Mesenteric fat pad (tissue), 1 donor: ENCODE measurements at places on chromosomes 5 and 9. TPM values are rescaled to one million over a fixed set of nuclear protein-coding genes. Genes with fewer than 3 reads are reported as not detected.

DNA sequence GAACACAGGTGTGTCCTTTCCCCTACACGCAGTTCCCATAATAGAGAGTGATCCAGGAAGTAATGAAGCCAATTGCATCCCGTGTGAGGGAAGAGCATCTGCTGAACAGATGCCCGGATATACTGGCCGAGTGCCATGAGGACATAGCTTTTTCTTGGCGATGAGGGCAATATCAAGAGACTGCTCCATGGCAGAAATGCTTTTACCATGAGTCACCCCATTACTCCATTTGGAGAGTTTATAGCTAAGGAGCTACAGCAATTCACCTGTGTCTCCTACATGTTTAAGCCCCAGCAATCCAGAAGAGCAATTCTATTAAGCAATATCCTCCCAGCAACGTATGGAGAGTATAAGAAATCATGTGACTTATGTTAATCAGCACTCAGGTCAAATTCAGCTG lies 222.0 kb upstream of the KLF4 start:
- no peak for DNase-seq

DNA sequence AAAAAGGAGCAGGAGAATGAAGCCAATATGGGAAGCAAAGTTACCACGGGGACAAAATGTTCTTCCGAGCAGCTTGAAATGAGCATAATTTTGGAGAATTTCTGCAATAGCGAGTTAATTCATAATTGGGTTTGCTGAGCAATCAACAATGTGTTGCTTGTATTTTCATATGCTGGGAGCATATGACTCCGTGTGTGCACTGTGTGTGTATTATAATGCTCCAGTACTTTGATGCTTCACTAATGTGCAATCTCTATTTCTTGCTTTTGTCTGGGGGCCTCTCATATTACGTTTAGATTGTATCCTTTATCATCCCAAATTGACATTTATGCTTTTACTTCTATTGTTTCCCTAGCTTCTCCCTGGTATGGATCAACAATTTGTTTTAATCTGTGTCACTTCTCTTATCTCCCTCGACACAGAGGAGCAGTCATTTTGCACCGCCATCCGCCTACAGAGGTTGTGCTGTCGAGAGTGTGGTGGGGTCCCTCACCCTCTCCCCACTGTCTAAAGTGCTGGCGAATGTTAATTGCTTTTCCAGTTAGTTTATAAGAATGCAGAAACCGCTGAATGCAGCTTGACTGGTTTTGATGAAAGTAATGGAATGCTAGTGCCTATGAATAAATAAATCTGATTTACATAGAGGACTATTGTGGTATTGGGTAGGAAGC lies 372.5 kb upstream of the WWC1 start:
- no peak for DNase-seq

DNA sequence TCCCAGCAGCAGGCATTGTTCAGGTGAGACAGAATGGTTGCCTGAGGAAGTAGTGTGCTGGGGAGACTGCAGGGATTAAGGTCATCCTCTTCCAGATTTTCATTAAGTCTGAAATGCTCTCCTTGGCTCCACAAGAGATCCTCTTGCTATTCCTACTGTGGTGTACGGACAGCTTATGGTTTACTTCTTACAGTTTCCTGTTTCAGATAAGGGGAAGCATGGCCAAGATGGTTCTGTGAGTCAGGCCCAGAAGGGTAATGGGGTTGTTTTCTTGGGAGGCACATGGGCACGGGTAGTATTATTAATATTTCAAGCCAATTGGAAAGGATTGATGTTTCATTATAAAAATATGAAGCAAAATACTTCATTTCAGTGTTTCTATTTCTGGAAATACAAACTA lies 42.9 kb downstream of the GLRX start:
- DNase-seq: no peak

- no peak for DNase-seq
Measured at GRCh38 chr5:142677198-142677597, 8.7 kb downstream of the FGF1 start.

GRCh38 chr5:5751987-5752386 lies 329.5 kb downstream of the ICE1 start:
- DNase-seq: no peak

- DNase-seq: no peak
Measured at GRCh38 chr5:154042766-154043165, 4.0 kb downstream of the MFAP3 start.

GRCh38 chr5:130386155-130386554 lies 481.9 kb downstream of the CHSY3 start:
- DNase-seq: no peak

- no peak for DNase-seq
Measured at GRCh38 chr5:127012916-127013315, 17.4 kb downstream of the MARCHF3 start.

PTBP3 gene
- total RNA-seq: 53.6 TPM

GLRA1 gene
- total RNA-seq: not detected

FBN2 gene
- total RNA-seq: 1.4 TPM

SVEP1 gene
- 359 TPM for total RNA-seq

FRRS1L gene
- 0.32 TPM for total RNA-seq

INSL6 gene
- not detected for total RNA-seq

DPYSL3 gene
- 52.4 TPM for total RNA-seq
